ENCODE measurements at places on chromosomes 5 and 9.

DNA sequence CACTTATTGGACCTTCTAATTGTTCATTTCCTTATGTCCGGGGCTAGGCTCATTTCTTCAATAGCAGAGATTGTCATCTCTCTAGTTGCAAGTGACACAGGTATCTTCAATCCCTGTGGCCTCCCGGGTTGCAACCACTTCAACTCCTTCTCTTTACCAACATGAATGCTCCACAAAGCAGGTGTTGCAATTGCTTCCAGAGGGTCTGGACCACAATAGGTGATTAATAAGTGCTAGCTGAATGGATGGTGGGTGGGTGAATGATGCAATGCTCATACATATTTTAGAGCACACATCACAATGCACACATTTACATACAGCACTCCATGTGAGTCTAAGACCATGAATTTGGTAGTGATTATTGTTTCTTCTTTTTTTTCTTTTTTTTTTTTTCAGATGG is 2.6 kb downstream of the CEMIP2 start:
- no peak for DNase-seq

DNA sequence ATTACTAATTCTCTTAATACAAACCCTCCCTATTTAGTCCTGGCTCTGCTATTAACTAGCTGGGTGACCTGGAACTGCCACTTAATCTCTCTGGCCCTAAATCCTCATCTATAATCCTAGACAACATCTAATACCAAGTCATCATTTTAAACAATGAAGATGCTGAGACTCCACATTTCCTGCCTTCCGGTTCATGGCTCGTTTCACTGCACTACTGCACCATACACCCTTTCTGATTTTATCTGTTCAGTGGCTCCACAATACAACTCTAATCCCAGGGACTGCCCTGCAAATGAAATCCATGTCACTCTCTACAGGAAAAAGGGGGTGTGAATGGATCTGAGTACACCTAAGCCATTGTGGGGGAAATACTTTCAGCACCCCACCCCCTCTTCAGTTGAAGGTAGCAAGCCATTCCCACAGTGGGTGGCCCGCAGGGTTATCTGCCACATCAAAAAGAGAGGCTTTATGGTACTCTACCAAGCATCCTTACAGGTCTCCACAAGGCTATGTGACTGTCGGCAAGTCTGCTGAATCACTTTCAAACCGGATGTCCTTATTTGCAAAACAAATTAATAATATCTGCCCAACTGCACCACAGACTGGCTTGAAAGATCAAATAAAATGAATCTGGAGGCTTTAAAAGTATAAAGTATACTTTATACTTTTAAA is 89.5 kb downstream of the EPB41L4A start:
- no peak for DNase-seq

- DNase-seq: no peak
Observed at GRCh38 chr9:116800074-116800473, 113.0 kb downstream of the TRIM32 start.

- no peak for DNase-seq
Observed at GRCh38 chr5:99398976-99399375, 470.2 kb upstream of the CHD1 start.

DNA sequence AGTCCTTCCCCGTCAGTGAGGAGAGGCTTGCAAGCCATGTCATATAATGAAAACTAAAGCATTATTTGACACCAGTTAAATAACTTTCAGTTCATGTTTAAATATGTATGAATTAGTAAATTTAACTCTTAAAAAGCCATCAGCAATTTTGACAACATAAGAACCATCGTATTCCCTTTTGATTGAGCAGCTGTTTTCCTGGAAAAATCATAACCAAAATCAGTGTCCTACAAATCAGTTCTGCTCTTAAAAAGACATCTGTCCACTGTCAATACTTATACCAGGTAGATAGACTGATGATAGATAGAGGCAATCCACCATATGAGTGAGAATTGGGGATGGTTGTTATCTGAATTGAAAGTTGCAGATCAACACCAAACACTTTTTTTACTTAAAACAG is 2.3 kb downstream of the DIRAS2 start:
- no peak for DNase-seq

- no peak for DNase-seq
Observed at GRCh38 chr9:126049088-126049487, 277.5 kb upstream of the MVB12B start.

DNA sequence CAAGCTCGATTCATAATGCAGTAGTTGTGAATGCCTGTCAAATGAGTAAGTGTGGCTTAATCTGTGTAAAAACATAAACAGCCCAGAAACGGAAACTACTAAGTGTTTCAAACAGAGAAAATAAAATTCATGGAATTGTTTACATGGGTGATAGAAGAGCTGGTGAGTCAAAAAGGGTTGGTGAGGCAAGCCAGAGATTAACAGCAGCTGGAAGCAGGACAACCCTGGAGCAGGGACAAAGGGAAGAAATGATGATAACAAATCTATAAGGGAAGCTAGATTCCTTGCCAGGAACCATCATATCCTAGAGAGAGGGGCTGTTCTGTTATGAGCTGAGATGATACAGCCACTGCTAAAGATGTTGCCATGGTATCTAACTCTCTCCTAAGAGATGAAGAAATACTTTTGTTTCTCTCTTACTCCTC is 18.0 kb upstream of the PRR16 start:
- DNase-seq: no peak

GRCh38 chr5:98913911-98914310 is 14.9 kb downstream of the CHD1 start:
- DNase-seq: no peak

- DNase-seq: no peak
Observed at GRCh38 chr5:41112486-41113455, 41.6 kb upstream of the MROH2B start.

DNA sequence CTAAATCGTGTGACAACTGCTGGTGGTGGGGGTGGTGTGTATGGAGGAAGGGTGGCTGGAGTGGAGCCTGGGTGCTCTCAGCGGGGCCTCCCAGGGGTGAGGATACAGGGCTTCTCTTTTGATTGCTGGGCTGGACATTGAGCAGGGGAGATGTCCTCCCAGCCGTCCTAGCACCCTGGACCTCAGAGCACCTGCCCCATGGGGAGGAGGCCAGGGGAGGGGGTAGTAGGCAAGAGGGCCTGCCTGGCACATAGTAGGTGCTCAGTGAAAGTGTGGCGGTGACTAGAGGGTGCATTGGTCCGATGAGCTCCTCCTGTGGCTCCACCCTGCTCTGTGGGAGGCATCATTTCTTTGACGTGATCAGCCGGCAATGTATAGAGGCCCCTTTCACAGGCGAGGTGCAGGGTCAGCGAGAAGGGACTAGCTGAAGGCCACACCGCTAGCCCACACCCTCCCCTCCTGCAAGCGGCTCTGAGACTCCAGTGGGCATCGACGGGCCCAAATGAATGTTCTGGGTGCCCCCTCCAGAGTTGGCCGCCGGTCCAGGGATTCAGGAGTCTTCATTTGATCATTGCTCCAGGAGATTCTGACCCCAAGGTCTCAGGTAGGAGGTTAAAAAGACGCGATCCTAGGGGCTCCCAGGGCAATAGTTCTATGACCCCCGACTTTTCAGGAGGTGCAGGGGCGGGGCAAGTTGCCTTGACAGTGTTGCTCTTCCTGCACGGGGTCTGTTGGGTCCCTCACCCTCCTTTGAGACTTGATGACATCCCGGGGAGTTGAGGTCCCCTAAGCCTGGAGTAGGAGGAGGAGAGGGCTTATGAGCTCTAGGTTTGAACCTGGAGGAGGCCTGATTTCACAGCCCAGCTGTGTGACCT is 255.5 kb downstream of the PBX3 start:
- DNase-seq: no peak

- DNase-seq: no peak
Observed at GRCh38 chr5:18745988-18746615, 1111.8 kb downstream of the TAF11L14 start.

DNA sequence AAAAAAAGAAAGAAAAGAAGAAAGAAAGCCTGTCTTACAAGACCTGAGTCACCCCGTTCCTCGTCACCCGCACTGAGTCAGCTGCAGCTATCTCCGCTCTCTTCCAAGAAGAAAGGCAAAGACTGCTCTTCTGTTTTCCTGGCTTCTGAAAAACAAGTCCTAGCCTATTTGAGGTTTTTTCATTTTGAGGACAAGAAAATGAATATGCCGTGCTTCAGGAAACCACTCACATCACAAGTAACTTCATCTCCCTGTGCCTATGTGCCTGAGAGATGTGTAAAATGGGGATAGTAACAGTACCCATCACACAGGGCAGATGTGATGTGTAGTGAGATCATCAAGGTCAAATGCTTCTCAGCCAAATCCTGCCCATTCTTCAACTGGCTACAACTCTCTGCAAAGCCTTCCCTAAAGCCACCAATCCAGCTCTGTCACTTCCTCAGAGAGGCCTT is 78.4 kb downstream of the GLDC start:
- DNase-seq: peak; percentile 76
